ENCODE measurements at places on chromosomes 1 and 21. TPM values are rescaled to one million over a fixed set of nuclear protein-coding genes. Genes with fewer than 3 reads are reported as not detected.

Gene GCSAML
- not detected for polyA plus RNA-seq

Gene USH2A
- 0.16 TPM for polyA plus RNA-seq

Gene UQCRHL
- polyA plus RNA-seq, result 4.5 TPM

Gene CDC7
- polyA plus RNA-seq, result 6.6 TPM

Gene COL8A2
- polyA plus RNA-seq, result 1.2 TPM

Gene CRP
- polyA plus RNA-seq, result 0.64 TPM

Gene PTPN7
- polyA plus RNA-seq, result 15.0 TPM

Gene PGBD5
- polyA plus RNA-seq, result 4.1 TPM

Gene GPR37L1
- 0.13 TPM for polyA plus RNA-seq

Gene LAX1
- 0.66 TPM for polyA plus RNA-seq

Gene MARK1
- 2.6 TPM for polyA plus RNA-seq

Gene C1QC
- 102 TPM for polyA plus RNA-seq

Gene VANGL1
- polyA plus RNA-seq, result 2.2 TPM

Gene ARHGAP30
- 4.5 TPM for polyA plus RNA-seq

Gene OR2T11
- polyA plus RNA-seq, result not detected

Gene GBP7
- polyA plus RNA-seq, result 2.0 TPM

Gene NBPF10
- 0.20 TPM for polyA plus RNA-seq

Gene CRNN
- 1.0 TPM for polyA plus RNA-seq

Gene PCP4L1
- 0.13 TPM for polyA plus RNA-seq

Gene SPRR2G
- not detected for polyA plus RNA-seq

Gene DMBX1
- 0.16 TPM for polyA plus RNA-seq

Gene GUCA2B
- not detected for polyA plus RNA-seq

Gene BROX
- polyA plus RNA-seq, result 17.8 TPM

Gene CYP4B1
- 3.6 TPM for polyA plus RNA-seq

Gene KCNC4
- 10.5 TPM for polyA plus RNA-seq

Gene ARHGEF16
- polyA plus RNA-seq, result 1.0 TPM

Gene LENEP
- not detected for polyA plus RNA-seq

Gene SPOCD1
- 0.46 TPM for polyA plus RNA-seq

Gene CELA3A
- polyA plus RNA-seq, result 1.6 TPM
